Stimulated activated CD8-positive, alpha-beta memory T cell treated with anti-CD3 and anti-CD28 coated beads, Interleukin-4, amount 100 ng/mL, for 1 hour (primary cell): ENCODE measurements at places on chromosomes 2 and 18.
A peak's percentile ranks its signal among the peaks of the same experiment; 100 is the strongest.

DNA sequence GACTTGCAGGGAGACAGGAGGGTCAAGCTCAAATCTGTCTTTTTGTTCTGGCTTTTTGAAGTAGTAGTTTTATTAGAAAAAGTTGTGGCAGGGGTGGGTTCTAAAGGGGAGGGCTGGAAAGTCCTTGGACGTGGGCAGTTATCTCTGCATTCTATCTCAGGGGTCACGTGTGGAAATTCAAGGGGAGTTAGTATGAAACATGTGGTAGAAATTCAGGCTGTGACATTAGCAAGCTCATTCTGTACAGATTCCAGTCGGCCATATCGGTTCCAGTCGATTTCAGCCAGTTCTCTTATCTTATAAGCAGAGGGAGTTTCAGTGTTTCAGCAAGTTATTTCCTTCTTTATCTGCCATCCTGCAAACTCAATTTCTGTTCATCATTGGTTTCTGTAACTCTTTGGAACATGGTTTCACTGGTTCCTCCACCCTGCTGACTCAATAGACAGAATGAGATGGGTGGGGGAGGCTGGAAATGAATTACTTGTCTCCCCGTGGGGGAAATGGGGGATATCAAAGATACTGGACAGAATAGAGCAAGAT lies 53.0 kb downstream of the RAB27B start:
- no peak for DNase-seq

GRCh38 chr2:240299710-240300068 lies 135.8 kb upstream of the GPC1 start:
- DNase-seq = no peak

DNA sequence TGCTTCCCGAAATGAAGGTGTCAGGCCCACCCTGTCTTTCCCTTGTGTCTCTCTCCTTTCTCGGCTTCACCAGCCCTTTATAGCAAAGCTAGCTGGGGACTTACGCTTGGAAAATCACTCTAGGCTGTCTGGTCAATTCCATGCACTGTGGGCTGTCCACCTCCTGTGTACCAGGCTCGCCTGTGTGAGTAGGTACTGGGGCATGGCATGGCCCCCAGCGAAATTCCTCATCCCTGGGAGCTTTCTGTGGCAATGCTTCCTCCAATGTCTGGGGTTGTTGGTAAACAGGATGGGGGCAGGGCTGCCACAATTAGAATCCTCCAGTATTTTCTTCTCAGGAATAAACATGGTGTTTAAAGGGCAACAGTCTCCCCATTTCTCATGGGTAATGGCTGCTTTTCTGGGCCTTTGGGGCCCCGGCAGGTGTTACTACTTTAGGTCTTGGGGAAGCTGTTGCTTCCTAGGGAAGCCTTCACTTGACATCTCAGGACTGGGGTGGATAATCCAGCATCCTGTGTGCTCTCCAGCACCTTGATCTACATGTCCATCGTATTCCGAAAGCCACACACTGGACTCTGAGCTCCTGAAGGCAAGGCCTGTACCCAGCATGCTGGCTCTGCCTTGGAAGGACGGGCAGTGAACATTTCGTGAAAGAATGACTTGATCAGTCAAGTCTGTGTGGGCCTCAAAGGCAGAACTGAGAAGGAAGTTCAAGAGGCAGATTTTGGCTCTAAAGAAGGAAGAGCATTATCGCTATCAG lies 21.1 kb downstream of the RHOB start:
- DNase-seq = no peak

DNA sequence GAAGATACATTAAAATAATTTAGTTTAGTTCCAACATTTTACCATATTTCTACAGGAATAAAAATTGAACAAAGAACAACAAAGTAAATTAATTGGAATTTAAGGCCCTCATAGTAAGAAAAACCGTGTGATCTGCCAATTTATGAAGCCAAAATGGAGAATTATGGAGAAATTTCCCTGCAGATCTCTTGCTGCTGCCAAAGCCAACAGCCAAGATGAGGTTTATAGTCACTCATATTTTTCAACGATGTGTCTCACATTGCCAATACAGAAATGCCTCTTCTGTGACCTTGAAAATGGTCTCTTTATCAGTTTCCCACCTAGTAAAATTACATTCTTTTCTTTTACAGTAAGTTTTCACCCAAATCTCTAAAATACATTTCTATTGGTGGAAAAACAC lies 317.2 kb upstream of the FIGN start:
- DNase-seq = no peak

- no peak for DNase-seq
Observed at GRCh38 chr18:48948112-48949049, 2.4 kb downstream of the SMAD7 start.

GRCh38 chr2:12277241-12278034 lies 439.3 kb upstream of the TRIB2 start:
- DNase-seq = no peak

GRCh38 chr2:70730730-70731129 lies 37.3 kb downstream of the ADD2 start:
- no peak for DNase-seq

- no peak for DNase-seq
Observed at GRCh38 chr2:102018823-102019445, 27.2 kb downstream of the IL1R2 start.

DNA sequence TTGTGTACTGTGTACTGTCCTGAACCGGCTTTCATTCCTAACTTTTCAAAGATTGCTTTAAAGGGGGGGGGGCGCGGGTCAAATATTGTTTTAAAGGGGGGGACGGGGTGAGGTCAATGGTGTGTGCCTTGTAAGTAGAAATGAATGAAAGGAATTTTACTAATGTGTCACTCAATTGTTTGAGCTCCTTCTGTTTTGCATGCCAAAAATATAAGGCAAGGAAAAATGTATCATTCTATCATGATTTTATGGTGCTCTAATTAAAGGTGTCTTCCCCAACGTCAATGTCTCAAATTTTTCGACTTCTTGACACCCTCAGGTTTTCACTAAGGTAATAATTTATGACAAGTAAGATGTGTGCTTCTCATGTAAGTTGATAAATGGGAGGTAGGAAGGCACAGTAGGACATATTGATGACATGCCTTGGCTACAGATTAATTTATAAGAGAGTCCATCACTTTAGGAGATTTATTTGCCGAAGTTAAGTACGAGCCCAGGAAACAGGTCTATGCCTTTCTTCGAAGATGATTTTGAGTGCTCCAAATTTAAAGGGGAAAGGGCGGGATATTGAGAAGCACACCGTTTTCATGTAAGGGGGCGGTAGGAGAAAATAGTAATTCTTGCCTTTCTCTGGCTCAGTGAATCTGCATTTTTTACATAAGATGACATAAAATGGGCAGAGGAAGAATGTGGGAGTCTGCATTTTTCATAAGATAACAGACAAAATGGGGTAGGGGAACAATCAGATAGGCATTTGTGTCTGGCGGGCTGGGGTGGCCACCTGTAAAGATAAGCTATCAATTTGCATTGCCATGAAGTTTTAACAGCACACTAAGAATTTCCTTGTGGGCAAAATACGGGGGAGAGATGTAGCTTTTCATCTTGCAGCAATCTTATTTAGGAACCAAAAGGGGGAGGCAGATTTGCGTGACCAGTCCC lies 1.2 kb upstream of the TRAPPC8 start:
- DNase-seq = no peak

- no peak for DNase-seq
Observed at GRCh38 chr2:135817466-135817865, 19.5 kb downstream of the LCT start.

GRCh38 chr18:80247393-80247841 lies at the start of gene PARD6G:
PARD6G (minus strand) TSS chr18:80247514; CDS start chr18:80247348, 166 bp downstream.
- DNase-seq = peak; percentile 40

GRCh38 chr2:37767046-37767445 lies 95.6 kb upstream of the CDC42EP3 start:
- no peak for DNase-seq

- DNase-seq = no peak
Observed at GRCh38 chr2:120866483-120867140, 130.9 kb downstream of the GLI2 start.

DNA sequence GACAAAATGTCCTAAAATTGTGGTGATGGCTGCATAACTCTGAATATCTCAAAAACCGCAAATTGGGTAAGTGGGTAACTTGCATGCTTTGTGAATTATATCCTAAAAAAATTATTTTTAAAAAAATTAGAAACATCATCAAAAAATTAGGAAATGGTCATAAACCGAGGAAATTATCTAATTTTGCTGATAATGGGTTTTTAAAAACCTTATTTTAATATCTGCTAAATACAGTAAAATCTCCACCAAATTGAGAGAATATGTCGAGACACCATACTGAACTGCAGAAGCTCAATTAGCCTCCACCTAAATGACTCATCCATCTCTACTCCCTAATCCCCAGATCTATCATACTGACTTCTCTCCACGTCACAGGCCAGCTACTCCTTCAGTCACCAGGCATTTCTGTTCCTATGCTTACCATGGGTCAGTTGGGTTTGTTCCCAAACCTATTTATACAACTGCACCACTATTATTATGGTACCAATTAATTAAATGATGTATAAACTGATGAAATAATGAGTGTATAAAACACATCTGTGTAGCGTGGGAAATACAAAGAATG lies 36.1 kb downstream of the SPIRE1 start:
- DNase-seq = no peak

DNA sequence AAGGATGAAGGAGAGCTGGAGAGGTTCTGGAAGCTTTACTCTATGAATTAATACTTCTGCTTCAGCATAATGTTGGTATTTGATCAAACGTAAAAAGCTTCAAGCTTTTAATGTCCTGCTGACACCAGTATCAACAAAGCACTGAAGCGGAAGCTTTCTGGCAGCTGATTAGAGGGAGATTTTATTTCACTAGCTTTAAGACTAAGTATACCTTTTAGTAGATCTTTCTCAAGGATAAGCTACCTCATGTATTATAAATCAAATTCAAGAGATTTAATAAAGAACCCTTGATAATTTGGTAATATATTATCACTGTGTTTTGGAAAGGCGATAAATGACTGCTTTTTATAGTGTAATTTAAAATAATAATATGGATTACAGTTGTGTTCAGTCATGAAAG lies 128.0 kb upstream of the CD302 start:
- no peak for DNase-seq

GRCh38 chr2:201888426-201888800 lies 82.1 kb downstream of the CDK15 start:
- no peak for DNase-seq

DNA sequence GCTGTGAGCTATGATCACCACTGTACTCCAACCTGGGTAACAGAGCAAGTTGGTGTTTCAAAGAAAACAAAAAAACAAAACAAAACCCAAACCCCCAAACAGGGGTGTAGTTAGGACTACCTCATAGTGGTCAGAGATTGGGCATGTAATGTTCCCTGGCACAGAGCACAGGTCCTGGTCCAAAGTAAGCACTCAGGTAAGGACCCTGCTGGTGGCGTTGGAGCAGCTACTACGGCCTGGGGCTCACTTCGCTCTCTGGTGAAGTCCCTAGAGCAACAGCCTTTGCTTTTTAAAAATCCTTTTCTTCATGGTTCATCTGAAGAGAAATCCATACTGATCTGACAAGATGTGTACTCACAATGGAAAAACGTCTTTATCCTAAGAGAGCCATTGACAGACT lies 130.4 kb downstream of the ZNF236 start:
- DNase-seq = no peak

GRCh38 chr2:127623388-127624319 lies 22.3 kb upstream of the GPR17 start:
- no peak for DNase-seq

DNA sequence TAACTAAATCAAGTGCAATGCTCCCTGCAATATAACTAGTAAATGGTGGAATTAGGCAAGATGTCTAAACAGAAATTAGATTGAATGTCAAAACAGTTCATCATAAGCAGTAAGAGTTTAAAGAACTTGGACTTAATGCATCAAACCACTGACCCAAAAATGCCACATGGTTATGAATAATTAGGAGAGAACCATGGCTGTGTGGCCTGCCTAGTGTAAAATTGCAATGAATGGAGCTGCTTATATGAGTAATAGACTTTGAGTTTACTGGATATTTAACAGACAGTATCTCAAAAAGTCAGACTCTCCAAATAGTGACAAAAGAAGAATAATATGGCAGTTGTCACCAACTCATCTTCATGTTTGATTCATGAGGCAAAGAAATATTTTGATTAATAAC lies 101.6 kb upstream of the COL5A2 start:
- DNase-seq = no peak

- no peak for DNase-seq
Observed at GRCh38 chr18:22207021-22207758, 37.8 kb downstream of the GATA6 start.

GRCh38 chr2:206585335-206585734 lies 57.0 kb upstream of the FAM237A start:
- no peak for DNase-seq

- DNase-seq = no peak
Observed at GRCh38 chr2:237207646-237208045, 122.0 kb downstream of the COPS8 start.

DNA sequence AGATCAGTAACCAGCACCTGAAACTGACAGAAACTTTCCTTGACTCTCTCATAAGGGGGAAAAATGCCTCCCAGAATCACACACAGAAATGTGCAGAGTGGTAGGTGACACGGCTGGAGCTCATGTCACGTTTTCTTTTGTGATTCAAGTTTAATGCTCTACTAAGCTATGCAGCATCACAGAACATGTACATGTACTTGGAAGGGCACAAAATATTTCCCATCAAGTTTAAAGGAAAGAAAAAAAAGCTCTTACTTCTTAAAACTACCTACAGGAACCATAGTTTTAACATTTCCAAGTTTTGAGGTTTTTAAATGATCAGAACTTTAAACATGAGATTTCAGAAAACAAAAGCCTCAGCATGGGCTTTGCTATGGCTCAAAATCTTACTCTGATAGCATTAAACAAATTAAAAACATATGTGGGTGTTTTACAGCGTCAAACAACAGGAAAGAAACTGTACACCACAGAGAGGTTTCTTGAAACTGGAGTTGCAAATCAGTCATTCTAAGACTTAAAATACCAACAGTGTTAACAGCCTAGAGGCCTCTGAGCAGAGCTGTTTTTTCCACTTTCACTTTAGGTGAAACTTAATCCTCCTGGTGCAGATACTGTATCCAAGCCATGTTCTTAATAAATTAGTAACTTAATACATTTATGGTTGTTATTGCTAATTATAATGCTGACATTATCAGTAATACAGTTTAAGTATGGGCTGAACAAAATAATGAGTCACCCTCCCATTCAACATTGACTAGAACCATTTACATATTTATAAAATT lies 30.1 kb downstream of the MBP start:
- no peak for DNase-seq

DNA sequence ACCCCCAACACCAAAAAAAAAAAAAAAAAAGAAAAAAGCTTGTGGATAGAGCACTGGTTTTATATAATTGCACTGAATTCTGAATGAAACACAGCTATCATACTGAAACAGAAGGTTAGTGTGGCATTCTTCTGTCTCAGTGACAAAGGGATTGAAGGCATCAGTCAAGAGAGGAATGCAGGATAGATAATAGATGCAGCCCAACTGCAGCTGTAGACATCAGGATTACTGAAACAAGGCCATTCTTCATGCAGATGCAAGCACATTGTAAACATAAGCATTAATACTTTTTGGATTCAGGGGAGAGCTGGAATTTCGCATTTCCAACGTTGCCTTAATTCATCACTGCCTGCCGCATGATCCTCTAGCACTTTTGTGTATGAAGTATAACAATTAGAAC lies 897.4 kb upstream of the KLHL29 start:
- DNase-seq = no peak

GRCh38 chr2:121049131-121049530 lies 235.9 kb downstream of the TFCP2L1 start:
- no peak for DNase-seq
